ENCODE measurements at places on chromosomes 3 and 15.

- DNase-seq, result no peak
Measured at GRCh38 chr15:57334257-57334656, 42.0 kb upstream of the CGNL1 start.

DNA sequence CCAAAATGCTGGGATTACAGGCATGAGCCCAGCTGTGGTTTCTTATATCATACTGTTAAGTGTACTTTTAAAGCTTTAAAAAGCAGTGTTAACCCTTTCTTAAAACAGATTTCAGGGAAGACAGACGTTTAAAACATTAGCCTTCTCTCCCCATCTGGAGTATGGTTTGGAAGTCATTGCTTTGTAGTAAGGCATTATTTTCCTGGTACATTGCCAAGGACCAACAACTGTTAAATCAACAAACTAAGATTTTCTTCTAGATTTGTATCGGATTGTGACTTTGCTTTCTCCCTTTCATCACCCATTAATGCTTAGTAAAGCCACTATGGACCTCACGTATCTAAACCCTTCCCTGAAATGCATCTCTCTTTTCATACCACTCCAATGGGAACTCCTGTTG is 50.5 kb downstream of the UBE2E1 start:
- no peak for DNase-seq

- no peak for DNase-seq
Measured at GRCh38 chr3:161941891-161942290, 445.3 kb downstream of the OTOL1 start.

- DNase-seq, result no peak
Measured at GRCh38 chr3:28343144-28343543, 5.4 kb upstream of the ZCWPW2 start.

GRCh38 chr3:144879701-144880100 is 908.1 kb downstream of the DIPK2A start:
- DNase-seq, result no peak

GRCh38 chr3:25493786-25494185 is 65.7 kb downstream of the RARB start:
- no peak for DNase-seq

DNA sequence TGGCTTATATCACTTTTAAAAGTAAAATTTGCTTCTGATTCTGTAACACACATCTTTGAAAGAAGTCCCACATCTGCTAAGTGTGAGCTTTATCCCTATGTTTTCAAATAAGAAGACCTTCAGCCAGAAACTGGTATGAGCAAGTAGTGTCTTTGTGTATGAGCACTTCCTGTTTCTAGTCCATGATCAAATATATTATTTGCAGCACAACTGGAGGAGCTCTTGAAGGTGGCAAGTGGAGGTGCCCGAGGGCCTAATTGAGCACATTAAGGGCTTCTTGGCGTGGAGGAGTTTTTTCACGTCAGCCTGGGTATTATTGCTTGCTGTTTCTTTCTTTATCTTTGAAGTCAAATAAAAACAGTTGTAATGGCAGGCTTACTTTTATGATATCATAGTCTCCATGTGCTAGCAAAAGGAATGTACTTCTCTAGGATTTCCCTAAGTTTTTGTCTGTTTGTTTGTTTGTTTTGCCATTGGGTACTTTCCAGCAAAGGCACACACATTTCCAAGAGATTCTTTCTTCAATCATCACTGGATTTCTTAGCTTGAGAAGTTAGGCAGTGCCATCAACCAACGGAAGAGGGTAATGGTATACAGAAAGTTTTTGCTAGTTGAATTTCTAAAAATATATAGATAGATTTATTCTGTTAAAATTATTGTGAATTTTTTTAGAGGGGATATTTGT is 68.1 kb downstream of the MEIS2 start:
- DNase-seq, result no peak

DNA sequence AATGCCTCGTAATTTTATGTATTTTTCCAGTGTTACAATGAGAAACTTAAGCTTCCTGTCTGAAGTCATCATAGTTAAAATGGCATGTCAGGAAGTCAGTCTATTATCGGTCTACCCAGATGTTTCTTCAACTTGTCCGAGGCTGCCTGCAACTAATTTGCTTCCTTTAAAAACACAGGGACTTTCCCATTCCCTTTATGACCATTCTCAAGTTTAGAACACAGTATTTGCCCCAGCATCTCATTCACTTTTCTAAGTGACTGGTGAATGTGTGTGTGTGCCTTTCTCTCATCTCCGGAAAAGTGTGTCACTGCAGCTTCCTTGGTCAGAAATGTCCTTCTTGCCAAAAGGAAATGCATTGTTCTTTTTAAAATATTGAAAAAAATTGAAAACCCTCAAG is 466.6 kb downstream of the RAP2B start:
- DNase-seq, result no peak

GRCh38 chr3:127123533-127123932 is 69.4 kb upstream of the PRR23E start:
- no peak for DNase-seq

GRCh38 chr3:50519471-50520089 is 16.1 kb upstream of the CACNA2D2 start:
- peak; percentile 83 for DNase-seq

DNA sequence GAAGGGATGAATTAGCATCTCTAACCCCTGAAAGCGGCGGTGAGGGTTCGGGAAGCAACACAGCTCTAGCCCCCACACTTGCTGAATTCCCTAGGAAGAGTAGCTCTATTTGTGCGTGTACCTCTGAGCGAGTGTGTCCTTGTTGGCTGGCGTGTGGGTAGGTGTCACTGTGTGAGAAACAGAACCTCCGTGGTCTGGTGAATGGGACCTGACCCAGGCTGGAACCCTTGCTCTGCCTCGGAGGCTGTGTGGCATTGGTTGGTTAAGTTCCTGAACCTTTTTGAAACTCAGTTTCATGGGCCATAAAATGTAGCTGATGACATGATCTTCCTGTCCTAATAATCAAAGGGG is 414 bp upstream of the TMEM115 start:
- no peak for DNase-seq

- no peak for DNase-seq
Measured at GRCh38 chr15:29675791-29676301, 146.4 kb downstream of the TJP1 start.

DNA sequence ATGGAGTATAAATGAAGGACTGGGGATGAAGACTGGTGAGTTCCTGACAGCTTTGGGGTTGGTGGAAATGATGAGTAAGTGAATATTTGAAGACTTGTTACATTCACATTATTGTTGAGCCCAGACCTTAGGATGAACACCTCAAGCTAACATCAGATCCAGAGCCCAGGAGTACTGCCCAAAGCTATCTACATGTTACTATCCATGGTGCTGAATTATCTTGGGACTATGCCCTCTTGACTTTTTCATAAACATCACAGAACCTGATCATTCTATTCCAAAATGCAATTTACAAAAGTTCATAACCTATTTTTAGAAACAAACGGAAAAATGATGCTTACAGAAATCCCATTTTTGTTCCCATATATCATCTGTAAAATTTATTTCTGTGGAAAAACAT is 613.3 kb downstream of the TUSC7 start:
- no peak for DNase-seq

DNA sequence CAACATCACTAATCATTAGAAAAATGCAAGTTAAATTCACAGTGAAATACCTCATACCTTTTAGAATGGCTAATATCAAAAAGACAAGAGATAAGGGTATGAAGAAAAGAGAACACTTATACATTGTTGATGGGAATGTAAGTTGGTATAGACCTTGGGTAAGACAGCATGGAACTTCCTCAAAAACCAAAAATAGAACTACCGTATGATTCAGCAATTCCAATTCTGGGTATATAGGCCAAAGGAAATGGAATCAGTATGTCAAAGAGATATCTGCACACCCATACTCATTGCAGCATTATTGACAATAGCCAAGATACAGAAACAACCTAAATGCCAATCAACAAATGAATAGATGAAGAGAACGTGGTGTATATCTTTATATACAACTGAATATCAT is 166.8 kb upstream of the LRRN1 start:
- no peak for DNase-seq
